ENCODE measurements at places on chromosomes 4 and X.

GRCh38 chrX:132068405-132068804, 45.3 kb downstream of the STK26 start:
- DNase-seq = no peak

DNA sequence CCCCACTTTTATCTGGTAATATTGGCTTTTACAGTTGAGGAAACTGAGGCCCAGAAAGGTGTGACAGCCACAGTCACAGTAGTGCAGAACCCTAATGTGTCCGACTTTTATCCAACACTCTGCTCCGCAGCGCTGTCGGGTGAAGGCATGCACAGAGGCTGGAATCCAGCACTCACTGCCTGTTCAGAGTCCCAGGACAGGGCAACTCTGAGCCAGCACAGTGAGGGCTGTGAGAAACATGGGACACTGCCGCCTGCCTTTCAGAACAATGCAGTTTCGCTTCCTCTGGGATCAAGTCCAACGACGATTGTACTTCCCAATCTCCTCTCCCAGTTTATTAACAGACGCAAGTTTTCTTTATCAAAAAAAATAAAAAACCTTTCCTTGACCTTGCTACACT, 41.9 kb upstream of the PDGFRA start:
- DNase-seq = no peak

GRCh38 chrX:40908026-40908425, 172.7 kb upstream of the MED14 start:
- DNase-seq = no peak

DNA sequence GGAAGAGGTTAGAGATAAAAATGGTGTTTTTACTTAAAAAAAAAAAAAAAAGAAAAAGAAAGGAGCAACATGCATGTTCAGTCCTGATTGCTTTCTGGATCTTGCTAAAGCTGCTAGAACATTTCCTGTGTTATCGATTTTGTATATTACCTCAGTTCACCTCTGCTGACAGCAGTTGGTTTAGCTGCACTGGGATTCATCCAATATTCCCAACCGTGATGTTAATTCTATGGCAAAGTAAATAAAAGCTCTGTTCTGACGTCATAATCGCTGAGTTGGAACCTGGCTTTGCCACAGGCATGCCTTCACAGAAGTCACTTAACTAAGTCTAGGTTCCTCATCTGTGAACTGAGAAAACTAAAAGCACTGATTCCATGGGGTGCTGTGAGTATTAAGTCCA, 90.7 kb upstream of the SORBS2 start:
- DNase-seq = no peak

DNA sequence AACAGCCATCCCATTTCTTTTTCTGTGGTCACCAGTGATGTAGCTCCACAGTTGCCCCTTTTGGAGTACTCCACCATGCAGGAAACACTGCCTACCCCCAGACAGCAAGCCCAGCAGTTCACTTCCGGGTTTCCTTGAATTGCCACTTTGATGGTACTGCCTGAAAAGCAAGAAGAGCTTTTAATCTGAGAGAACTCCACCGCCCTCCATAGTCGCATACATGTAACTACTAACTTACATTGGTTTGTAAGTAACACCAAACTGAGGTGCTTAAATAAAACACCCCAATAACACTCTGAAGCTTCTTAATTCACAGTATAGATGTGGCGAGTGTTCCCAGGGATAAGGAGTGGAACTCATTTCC, 53.6 kb upstream of the HPSE start:
- DNase-seq = no peak

DNA sequence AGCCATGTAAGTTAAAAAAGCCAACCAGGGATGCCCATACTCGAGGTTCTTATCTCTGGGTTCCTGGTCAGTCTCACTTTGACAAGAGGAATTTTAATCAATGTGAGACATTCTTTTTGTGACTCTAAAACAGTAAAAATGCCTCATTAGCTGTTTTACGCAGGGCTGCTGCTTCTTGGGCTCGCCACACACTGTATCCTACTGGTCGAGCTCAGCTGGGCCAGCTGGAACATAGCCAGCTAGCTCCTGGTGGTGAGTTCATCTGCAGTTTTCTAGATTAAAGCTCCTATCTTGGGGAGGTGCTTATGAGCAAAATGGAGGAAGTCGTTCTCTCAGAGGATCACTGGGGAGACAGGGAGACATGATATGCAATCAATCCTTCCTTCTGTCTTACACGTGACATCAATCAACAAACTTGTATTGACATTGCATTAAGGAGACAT, 55.9 kb upstream of the LEF1 start:
- no peak for DNase-seq

DNA sequence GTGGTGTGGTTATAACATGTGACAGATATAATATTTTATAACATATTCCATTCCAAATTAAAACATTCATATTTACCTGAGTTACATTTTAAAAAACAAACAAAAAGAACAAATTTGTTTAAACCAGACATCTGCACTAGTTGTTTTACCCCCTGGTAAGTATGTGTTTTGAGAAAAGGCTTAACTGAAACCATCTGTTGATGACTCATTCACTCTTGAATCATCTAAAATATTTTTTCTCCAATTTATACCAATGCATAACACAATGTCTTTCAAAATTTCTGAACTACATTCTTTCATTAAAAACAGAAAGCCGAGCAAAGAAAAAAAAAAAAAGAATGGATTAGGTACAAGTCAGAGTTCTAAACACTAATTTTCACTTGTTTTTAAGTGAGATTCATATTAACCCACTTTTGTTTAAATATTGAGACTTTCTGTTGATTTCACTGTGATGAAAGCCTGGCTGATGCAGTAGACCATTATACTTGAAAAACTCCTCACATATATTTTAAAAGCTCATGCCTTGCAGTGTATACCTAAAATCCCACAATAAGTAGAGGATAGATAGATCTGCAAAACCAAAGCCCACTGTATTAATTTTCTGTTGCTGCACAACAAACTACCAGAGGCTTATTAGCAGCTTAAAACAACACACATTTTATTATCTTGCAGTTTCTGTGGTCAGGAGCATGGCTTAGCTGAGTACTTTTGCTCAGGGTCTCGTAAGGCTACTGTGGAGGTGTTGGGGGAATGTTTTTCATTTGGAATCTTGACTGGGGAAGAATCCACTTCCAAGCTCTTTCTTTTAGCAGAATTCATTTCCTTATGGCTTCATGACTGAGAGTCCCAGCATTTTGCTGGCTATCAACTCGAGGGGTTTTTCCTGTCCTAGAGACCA, 221.5 kb downstream of the PCDH18 start:
- no peak for DNase-seq

GRCh38 chr4:170700064-170700463, 610.3 kb upstream of the AADAT start:
- DNase-seq = no peak

- DNase-seq = no peak
These were observed 28.2 kb downstream of the GPRIN3 start for GRCh38 chr4:89279385-89279784.

GRCh38 chr4:184699941-184700340, 34.0 kb downstream of the CENPU start:
- no peak for DNase-seq

GRCh38 chr4:34043131-34043530, 2201.2 kb downstream of the ARAP2 start:
- DNase-seq = no peak

- no peak for DNase-seq
These were observed 205.7 kb upstream of the BCOR start for GRCh38 chrX:40303256-40304077.

DNA sequence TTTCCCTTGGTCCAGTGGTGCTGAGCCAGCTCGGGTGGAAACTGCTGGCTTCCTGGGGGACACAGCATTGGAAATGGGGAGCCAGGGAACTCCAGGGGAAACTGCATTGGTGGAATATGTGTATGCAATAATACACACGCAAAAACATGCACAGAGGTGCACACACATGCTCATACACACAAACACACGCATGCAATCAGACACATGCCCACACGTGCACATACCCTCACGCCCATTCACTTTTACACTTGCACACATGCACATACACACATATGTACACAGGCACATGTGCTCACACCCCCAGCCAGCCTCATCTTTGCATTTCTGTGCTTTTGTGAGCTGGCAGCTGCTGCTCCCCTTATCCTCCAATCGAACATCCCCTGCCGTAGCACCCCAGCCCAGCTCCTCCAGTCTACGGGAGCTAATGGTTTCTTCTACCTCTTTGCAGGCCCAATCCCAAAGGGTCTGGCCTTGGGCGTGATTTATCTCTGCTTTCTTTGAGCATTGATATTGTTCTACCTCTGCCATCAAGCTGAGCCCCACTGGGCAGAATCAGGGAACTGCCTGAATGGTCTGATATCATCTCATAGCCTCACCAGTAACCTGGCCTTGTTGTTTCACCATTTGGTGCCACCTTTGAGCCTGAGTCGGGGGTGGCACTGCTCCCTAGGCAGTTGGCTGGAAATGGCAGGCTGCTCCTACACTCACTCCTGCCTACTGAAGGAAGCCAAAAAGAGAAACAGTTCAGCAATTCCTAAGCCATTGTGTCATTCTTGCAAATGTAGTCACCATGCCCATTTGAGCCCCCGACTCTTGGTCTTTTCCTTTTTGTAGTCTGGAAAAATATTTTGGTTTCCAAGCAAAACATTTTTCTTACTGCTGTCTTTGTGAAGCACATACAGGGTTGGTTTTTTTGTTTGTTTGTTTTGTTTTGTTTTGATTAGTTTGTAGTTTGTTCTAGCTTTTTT, 104.4 kb upstream of the MAMLD1 start:
- no peak for DNase-seq

DNA sequence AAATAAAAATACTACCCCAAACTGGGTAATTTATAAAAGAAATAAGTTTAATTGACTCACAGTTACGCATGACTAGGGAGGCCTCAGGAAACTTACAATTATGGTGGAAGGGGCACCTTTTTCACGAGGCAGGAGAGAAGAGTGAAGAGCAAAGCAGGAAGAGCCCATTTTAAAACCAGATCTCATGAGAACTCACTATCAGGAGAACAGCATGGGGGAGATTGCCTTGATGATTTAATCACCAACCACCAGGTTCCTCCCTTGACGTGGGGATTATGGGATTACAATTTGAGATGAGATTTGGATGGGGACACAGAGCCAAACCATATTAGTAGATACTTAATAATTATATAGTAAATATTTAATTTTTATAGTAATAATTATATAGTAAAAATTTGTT, 10.1 kb downstream of the CISD2 start:
- no peak for DNase-seq

GRCh38 chr4:970046-970745, 3.2 kb downstream of the DGKQ start:
- no peak for DNase-seq

GRCh38 chrX:23317799-23318724, 16.6 kb upstream of the PTCHD1 start:
- DNase-seq = no peak

- DNase-seq = no peak
These were observed 753.6 kb downstream of the TRIML1 start for GRCh38 chr4:188892837-188893236.

DNA sequence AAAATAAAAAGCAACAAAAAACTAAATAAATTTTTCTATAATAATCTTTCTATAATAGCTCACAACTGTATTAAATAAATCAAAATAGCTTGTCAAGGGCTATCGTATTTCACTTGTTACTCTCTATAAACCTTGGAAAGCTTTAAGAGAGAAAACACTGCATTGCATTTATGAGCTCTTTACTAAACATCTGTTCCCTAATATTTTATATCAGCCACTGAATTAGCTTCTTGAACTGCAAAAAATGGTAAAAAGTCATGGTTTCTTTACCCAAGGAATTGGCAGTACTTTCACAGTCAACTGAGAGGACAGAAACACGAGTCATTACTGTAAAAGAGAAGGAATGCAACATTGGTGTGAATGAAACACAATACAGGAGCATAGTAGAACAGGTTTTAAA, 671.2 kb downstream of the PCDH18 start:
- DNase-seq = no peak

- DNase-seq = no peak
These were observed 53.5 kb downstream of the PLAC1 start for GRCh38 chrX:134604701-134605311.

GRCh38 chrX:7132335-7133049, 15.0 kb upstream of the STS start:
- DNase-seq = no peak

All from GOT3 (cell line).